ENCODE measurements at places on chromosomes 7 and 10.

DNA sequence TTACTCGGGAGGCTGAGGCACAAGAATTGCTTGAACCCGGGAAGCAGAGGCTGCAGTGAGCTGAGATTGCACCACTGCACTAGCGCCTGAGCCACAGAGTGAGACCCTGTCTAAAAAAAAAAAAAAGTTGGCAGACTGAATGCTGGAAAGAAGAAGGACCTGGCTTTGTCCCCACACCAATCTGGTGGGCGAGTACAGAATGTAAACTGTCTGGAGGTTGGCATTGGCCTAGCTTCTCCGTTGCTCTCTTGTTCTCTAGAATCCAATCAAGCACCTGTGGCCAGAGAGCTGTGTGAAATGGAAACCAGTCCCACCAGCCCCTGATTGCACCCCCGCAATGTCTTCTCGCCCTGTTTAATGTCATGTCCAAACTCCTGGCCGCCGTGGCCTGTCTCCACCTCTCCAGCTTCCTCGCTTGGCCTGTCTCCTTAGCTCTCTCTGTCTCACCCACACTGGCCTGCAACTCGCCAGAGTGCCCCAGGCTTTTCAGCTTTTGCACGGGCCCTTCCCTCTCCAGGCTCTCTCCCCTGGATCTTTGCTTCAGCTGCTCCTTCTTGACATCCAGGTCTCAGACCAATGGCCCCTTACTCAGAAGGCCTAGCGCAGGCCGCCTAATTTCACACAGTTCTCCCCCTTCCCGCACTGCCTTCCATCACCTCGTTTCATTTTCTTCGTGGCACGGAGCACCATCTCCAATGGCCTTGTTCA lies 670 bp upstream of the AGK start:
- DNase-seq, result no peak

DNA sequence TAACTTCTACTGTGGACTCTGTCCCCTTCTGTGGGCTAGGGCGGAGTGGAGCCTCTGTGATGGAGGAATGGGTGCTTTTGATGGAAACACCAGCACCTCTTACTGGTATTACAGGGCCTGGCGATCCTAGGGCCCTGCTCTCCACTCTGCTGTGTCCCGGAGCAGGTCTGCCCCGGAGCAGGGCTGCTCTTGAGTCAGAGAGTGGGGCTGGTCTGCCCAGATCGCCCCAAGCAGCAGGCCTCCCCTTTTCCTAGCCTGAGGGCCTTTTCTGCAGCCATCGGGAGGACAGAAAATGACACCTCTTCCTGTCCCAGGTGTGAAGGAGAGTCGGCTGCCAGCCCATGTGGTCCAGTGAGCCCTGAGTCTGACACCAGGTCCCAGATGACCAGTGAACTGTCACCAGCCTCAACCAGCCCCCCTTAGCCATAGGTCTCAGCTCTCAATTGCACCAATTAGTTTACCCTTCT lies 1.4 kb downstream of the ZNF282 start:
- DNase-seq, result no peak

DNA sequence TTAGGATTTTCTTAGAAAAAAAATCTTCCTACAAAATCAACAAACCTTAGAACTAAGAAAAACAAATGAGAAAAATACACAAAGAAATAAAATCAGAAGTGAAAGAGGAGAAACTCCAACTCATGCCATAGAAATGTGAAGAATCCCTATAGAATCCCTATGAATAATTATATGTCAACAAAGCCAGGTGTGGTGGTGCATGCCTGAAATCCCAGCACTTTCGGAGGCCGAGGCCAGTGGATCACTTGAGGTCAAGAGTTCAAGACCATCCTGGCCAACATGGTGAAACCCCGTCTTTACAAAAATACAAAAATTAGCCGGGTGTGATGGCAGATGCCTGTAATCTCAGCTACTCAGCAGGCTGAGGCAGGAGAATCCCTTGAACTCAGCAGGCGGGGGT lies 27.1 kb downstream of the ACSM6 start:
- DNase-seq, result no peak

GRCh38 chr7:131655866-131656265 lies 99.4 kb upstream of the PODXL start:
- DNase-seq, result no peak

- no peak for DNase-seq
Measured at GRCh38 chr7:1223196-1223981, 9.3 kb upstream of the UNCX start.

DNA sequence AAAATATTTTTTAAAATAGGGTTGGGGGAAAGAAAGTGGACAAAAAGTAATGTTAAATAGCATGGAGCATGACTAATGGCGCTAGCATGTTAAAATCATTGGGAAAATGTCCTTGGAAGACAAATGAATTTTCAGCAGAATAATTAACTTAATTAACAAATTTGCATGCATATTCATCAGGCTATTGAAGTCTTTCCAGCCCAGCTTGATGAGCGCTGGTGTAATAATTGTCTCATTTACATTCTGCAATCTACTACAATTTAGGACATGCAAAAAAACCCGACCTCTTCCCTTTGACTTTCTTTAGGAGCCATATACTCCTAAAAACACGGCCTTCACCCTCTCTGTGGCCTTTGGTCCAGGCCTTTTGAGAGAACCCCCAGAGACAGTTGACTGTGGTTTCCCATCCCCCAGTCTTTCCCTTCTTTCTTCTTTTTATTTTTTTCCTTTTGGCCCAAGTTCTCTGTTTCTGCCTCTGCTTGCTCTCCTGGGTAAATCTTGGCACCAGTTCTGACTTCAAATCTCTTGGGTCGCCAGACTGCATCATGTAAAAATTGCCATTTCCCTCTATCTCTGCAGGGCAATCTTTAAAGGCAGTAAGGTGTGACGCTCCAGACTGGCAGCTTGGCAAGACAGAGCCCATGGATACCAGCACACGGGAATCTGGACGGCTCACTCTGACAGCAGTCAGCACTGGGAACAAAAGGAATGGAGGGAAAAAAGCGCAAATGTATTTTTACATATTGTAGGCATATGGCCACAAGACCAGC lies 105.5 kb downstream of the NEUROD6 start:
- no peak for DNase-seq

- no peak for DNase-seq
Measured at GRCh38 chr7:128014811-128015210, 16.4 kb downstream of the LRRC4 start.

DNA sequence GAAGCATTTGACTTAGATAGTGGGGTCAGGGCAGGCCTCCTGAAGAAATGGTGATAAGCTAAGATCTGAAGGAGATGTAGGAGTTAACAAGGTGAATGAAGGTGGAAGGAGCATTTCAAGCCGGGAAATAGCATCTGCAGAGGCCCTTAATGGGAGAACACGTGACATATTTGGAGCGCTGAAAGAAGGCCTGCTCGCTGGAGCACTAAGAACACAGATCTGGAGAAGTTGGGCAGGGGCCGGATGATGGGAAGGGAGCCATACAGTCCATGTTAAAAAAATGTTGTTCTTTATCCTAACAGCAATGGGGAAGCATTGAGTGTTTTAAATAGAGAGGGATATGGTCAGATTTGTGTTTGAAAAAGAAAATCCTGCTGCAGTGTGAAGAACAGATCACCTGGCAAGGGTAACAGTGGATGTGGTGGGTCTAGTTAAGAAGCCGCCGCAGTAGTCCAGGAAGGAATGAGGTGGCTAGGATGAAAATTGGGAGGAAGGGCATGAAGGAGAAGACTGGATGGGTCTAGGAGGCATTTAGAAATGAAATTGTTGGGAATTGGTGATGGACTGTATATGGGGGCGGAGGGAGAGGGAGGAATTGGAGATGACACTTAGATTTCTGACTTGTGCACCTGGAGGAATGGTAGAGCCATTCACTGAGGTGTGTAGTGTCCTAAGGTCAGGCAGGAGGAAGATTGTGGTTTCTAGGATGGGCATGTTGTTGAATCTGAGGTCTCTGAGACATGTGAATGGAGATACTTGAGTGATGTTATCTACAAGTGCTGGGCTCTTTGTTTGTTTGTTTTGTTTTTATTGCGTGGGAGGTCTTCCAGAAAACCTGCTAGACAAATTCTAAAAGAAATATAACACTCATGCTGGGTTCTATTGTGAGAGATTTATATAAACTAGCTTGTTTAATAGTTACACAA lies 58.4 kb downstream of the MET start:
- no peak for DNase-seq

GRCh38 chr7:110964775-110965174 lies 126.2 kb upstream of the LRRN3 start:
- no peak for DNase-seq

- no peak for DNase-seq
Measured at GRCh38 chr7:26390016-26390415, 98.4 kb downstream of the SNX10 start.

- no peak for DNase-seq
Measured at GRCh38 chr10:9211228-9211627, 1156.7 kb downstream of the GATA3 start.

DNA sequence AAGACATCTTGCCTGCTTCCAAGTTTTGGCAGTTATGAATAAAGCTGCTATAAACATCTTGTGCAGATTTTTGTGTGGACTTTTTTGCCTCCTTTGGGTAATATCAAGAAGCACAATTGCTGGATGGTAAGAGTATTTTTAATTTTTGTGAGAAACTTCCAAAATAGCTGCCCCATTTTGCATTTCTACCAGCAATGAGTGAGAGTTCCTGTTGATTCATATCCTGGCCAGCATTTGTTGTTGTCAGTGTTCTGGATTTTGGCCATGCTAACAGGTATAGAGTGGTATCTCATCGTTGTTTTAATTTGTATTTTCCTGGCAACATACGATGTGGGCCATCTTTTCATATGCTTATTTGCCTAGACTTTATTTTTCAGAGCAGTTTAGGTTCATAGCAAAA lies 53.9 kb downstream of the BTAF1 start:
- no peak for DNase-seq

GRCh38 chr10:1057106-1057657 lies 997 bp downstream of the WDR37 start:
- no peak for DNase-seq

DNA sequence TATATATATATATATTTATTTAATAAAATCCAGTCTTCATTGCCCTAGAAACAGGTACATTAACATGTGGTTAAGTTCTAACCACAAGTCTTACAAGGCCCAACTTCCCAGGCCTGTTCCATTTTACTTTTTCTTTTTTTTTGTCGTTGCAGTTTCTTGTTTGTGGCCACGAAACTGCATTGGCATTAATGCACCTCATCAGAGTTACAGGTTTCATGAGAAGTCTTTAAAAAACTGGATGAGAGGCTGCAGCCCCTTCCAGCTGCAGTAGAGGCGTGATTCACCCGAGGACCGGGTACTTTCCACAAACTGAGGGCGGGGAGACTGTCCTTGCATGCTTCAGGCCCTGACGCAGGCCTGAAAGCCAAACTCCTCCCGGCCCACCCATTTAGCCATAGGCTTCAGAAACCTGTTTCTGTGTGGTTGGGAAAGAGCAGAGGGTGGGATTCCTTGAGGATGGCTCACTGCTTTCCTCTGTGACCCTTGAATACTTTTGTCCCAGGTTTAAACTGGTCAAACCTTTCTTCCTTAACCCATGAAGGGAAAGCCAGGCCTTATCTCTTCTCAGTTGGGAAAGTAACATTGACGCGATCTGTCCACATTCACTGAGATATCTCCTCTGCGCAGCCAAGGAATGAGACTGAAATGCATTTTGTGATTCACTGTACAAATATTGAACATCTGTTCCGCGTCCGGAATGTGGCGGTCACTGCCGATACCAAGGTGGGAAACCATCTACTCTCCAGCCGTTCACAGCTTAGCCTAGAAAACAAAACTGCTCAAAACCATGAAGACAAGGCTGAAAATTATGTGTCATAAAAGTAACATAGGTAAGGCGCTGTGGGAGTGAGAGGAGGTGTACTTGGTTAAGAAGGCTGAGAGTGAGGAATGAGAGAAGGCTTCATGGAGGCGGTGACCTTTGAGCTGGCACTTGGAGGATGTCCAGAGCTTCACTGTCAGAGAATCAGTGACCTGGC lies 311.7 kb downstream of the GATA3 start:
- no peak for DNase-seq

DNA sequence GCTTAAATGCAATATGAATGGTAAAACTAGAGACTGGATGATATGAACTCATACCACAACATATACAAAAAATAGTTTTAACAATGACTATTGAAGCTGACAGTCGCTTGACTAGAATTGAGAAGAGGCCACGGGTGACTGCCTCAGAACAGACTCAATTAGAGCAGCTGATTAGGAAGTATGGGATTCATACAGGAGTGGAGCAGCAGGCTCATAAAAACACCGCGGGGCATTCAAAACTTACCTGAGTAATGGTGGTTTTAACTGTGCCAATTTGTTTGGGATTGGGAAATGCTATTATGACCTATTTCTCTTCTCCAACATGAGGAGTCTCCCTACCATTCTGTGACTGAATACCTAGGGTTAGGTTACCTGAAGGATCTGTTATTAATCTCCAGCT lies 2.1 kb downstream of the CADPS2 start:
- no peak for DNase-seq

DNA sequence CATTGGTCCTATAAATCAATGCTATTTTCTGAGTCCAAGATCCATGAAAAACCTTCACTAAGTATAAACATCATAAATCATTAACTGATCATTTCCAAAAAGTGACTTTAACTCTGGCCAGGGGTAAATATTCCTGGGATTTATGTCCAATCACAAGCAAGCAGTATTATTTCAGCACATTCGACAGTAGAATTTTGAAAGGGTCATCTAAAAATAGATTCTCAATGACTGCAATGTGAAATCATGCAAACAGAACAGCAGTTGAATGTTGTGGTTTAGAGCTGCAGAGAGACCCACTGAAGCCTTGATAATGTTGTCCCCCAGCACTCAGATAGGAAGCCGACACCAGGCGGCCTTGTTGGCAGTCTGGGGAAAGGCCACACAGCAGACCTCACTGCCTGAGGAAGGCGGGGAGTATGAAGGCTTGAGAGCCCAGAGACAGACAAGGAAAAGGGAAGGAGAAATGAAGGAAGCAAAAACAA lies 38.1 kb downstream of the FAM107B start:
- DNase-seq, result no peak

GRCh38 chr10:112724404-112724991 lies 225.5 kb upstream of the TCF7L2 start:
- DNase-seq, result no peak

- DNase-seq, result no peak
Measured at GRCh38 chr10:15331461-15331860, 39.6 kb downstream of the FAM171A1 start.

DNA sequence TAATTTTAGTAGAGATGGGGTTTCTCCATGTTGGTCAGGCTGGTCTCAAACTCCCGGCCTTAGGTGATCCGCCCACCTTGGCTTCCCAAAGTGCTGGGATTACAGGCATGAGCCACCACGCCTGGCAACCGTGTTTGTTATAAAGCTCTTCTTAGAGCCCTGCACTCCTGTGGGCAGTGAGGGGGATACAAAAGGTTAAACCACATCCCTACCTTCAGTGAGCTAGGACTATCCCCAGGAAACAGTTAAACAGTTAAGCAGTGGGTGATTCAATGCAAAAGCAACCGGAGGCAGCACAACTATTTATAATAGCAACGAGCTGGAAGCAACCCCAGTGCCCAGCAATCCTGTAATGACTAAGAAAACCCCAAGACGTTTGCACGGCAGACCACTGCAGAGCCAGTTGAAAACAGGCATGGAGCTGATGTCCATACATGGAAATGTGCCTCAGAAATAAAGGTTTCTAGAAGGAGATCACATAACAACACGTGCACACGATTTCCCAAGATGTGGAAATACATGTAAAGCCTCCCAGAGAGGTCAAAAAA lies 107.2 kb upstream of the LYZL2 start:
- DNase-seq, result no peak
